ENCODE measurements at places on chromosomes 1 and 21.

GRCh38 chr1:94154989-94155388 lies 34.0 kb upstream of the ABCA4 start:
- DNase-seq: no peak

- DNase-seq: peak; percentile 53
These were observed 119.2 kb upstream of the IPO9 start for GRCh38 chr1:201709564-201710295.

GRCh38 chr1:194233069-194233468 lies 1046.7 kb upstream of the B3GALT2 start:
- DNase-seq: no peak

- DNase-seq: no peak
These were observed 7.5 kb downstream of the PRPF38B start for GRCh38 chr1:108699375-108700332.

DNA sequence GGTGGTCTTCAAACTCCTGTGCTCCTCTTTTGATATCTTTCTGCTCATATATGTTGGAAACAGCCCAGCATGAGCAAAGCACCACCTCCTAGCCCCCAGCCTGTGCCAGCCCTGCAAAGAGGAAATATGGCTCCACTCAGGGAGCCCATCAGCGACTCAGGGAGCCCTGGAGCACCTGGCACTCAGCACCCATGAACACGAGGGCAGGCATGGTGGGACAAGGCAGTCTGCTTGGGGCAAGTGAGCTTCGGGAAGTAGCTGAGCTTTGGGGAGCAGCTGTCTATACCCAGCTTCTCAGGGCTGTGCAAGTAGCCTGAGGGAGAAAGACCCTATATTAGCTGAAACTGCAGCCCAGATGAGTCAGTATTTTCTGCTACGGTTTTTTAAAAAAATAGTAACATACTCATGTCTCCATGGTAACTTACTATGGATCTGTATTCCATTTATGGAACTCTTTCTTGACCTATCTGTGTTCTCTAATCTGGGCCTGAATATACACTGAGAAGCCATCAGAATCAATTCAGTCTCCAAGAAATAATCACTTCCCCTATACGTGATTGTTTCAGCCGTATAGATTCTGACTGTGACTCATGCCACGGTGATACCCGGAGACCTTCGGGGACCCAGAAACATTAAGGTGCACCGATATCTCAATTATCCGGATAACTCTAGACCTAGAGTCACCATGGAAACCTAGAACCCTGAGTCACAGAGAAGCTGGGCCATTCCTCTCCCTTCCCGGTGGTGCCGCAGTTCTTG lies 1.5 kb upstream of the ETS2 start:
- DNase-seq: no peak

- no peak for DNase-seq
These were observed 311.0 kb upstream of the CXADR start for GRCh38 chr21:17201741-17202260.

GRCh38 chr1:116971965-116972673 lies 29.4 kb upstream of the CD101 start:
- no peak for DNase-seq

- DNase-seq: no peak
These were observed 13.2 kb upstream of the SCYL3 start for GRCh38 chr1:169906938-169907337.

DNA sequence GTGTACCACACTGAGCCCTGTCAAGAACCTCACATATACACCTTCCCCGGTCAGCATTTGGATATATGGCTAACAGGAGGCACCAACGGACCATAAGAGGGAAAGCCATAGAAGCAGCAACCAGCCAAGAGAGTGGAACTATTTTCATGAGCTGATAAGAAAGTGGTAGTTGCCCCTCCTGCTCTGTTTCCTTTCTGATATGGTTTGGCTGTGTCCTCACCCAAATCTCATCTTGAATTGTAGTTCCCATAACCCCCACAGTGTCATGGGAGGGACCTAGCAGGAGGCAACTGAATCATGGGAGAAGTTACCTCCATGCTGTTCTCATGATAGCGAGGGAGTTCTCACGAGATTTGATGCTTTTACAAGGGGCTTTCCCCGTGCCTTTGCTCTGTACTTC lies 366.1 kb upstream of the DAB1 start:
- no peak for DNase-seq

GRCh38 chr1:107687849-107688753 lies 276.9 kb downstream of the VAV3 start:
- no peak for DNase-seq

DNA sequence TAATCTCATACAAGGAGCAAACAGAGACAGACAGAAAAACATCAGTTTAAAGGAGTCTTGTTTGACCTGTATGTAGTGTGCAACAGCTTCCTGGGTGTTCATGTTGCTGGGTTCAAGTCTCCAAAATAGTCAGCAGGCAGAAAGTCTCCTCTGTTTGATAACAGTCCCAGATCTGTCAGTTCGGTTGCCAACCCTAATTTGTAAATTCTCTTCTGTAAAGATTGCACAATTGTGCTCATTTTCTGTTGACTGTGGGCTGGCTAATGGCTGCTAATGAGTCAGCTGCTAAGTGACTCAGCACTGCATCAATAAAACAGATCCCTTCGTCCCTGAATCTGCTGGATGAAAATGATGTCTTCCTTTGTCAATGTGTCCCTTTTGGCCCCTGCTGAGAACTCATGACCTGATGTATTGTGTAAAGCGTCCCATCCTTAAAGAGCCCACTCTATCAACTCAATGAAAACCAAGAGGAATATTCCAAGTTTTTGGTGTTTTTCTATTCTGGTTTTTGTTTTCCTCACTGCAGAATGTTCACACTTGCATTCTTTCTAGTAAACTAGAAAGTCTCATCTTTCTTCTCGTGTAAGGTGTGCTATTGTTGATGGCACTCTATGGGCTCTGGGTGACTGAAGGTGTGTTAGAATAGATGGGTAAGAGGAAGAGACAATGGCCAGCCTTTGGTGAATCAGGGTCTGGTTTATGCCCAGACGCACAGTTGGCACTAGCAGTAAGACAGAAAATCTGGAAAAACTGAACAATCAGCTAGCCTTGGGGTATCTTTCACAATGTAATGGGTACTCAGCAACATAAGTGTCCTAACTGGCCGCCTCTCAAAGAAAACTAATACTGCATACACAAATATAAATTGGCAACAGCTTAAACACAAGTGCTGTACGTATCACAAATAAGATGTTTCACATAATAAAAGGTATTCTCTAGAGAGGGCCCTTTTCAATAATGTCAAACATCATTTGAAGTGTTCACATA lies 75.1 kb upstream of the SIPA1L2 start:
- DNase-seq: peak; percentile 56

GRCh38 chr1:972726-973458 lies 6.6 kb downstream of the PLEKHN1 start:
- no peak for DNase-seq

DNA sequence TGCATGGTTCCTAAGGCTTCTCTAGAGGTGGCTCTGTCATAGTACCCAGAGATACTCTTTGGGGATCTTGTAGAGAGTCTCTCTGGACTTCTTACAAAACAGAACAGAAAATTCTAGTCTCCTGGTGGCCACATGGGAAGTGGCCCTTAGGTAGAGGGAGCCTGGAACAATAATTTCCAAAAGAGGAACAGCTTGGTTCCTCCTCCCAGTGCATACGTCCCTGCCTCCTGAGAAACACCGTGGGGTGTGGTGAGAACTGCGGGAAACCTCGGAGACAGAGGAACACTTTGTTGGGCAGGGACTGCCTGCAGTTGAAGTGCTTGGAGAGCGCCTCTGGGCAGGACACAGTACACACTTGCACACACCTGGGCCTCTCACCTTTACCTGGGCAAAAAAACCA lies 38.8 kb upstream of the EPHA8 start:
- DNase-seq: no peak

DNA sequence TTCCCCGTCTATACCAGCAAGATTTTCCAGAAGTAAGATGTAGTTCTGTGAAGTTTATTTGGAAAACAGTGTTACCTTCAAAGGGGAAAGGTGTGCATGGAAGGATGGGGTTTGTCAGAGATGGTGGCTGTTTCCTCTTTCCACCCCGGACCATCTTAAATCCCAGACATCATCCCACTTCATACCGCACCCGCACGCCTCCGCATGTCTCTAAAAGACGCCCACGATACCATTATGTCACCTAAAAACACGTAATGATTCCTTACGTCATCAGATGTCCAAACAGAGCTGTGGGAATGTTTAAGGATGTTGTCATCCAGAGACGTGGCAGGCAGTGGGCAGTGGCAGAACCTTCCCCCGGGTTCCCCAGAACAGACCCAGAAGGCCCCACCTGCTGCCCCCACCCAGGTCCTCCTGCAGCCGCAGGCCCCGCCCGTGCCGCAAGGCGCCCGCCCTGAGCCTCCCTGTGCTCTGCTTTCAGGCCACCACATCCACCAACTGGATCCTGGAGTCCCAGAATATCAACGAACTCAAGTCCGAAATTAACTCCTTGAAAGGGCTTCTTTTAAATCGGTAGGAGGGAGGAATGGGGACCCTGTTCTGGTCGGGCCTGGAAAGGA lies 152.2 kb downstream of the PEX14 start:
- no peak for DNase-seq

DNA sequence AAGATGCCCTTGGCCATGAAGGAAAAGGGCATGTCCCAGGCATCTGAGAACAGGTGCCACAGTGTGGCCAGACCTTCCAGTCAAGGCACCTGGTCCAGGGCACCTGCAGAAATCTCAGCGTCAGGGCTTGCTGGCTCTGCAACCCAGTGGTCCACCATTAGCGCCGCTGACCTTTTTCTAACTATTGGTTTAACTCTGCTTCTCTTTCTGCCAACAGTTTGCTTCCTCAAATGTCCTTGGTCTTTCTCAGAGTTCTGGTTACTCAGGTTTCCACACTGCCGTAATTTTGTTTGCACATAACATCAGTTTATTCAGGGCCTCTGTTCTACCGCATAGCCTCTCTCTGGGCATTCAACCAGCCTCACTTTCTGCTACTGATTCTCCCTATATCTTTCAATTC lies 16.5 kb upstream of the FYB2 start:
- DNase-seq: no peak

DNA sequence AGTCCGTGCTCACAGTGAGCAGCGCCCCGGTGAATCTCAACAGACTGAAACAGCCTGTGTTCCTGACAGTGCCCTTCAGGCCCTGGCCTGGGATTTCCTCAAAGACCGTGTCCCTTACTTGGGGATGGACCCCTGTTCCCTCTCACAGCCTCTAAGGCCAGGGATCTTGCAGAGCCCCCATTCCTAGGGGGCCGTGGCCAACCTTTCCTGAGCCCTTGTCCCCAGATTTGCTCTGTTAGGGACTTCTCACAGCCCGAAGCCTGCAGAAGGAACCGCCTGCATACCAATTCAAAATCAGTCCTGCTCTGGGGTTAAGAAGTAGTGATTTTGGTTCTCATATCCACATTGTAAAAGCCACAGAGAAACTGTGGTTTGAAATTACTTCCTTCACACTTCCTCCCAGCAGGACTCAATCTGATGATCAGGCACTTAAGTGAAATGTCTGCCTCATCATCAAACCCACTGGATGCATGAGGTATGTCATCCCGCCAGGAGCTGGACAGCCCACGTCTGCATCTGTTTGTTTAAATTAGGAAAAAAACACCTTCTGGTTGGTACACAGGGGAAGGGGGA lies 14.9 kb downstream of the ABCA4 start:
- DNase-seq: peak; percentile 44

DNA sequence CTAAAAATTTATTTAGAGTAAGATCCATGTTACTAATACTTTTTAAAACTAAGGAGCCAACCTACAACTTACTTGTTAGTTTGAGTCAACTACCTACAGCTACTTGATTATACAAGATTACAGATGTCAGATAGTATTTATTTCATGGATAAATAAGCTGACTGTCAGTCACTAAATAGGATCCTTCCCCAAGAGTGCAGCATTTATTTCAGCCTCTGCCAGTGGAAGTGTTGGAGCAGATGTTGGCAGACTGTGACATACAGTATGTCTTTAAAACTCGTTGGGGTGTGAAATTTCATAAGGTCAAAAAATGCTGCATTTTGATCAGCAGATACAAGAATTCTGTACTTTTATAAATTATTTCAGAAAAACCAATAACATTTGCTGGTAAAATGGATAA lies 156.2 kb downstream of the AKT3 start:
- DNase-seq: no peak

GRCh38 chr1:12230549-12231275 lies 882 bp downstream of the VPS13D start:
- no peak for DNase-seq

DNA sequence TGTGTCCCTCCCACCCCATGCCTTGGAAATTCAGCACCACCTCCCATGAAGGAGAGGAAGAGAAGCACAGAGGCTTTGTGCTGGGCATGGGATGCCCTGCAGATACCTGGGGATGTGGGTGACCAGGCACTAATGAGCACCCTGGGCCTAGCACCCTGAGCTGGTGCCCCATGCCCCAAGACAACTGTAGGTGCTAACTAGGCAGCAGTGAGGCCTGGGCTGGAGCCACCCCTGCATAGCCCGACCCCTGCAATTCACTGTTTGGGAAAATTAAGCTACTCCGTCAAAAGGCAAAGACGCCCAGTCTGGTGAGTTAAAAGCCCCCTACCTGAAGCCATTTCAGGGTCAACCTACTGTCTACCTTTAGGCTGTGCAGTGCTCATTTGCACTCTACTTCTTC lies 5.4 kb downstream of the KCNA2 start:
- no peak for DNase-seq

Measured in hematopoietic multipotent progenitor cell (in vitro differentiated cells).